ENCODE measurements at places on chromosomes 12 and 14.

GRCh38 chr14:54364555-54365415, 32.0 kb upstream of the CDKN3 start:
- DNase-seq, result peak; percentile 61

DNA sequence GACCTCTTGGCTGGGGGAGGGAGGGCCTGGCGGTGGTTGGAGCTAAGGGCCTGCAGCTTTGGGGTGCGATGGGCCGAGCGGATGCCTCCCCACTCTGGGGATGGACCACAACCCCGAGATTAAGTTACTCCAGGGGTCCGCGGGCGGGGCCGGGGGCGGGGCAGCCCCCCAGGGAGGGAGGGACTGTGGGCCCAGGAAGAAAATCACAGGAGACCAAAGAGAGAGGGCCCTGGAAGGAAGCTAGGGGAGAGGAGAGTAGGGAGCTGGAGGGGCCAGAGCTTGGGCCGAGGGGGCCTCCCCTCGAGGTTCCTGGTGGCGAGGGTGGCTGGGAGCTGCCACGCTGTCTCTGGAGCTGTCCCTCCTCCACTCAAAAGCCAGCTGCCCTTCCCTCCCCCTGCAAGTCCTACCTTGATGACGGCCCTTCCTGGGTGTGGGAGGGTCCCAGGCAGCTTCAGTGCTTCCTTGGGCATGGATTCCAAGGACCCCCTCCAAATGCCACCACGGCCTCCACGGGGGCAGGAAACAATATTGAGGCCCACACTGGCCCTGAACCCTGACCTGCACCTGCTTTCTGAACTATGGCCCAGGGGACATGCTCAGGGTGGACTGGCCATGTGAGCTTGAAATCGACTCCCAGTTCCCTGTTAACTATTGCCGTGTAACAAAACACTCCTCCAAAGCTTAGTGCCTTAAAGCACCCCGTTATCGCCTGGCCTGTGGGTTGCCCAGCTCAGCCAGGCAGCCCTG, 610 bp upstream of the NUDT14 start:
- no peak for DNase-seq

DNA sequence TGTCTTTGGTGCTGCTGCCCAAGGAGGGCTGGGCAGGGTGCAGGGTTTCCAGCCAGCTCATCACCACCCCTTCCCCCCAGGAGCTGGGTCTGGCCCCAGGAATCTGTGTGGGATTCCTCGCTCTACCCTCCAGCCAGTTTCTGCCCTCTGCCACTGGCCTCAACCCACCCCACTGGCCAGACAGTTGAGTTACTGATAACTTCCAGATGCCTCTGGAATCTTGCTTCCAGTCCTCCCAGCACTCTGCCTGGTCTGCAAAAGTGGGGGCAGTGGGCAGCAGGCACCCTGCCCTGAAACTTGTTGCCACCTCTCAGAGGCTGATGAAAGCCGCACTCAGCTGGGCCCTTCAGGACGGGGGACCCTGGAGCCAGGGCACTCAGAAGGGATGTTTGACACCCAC, 20.1 kb upstream of the TBX3 start:
- DNase-seq, result peak; percentile 69

GRCh38 chr12:42608196-42608825, 18.8 kb upstream of the PRICKLE1 start:
- no peak for DNase-seq

- no peak for DNase-seq
Measured at GRCh38 chr12:1835211-1836131, 15.1 kb downstream of the LRTM2 start.

DNA sequence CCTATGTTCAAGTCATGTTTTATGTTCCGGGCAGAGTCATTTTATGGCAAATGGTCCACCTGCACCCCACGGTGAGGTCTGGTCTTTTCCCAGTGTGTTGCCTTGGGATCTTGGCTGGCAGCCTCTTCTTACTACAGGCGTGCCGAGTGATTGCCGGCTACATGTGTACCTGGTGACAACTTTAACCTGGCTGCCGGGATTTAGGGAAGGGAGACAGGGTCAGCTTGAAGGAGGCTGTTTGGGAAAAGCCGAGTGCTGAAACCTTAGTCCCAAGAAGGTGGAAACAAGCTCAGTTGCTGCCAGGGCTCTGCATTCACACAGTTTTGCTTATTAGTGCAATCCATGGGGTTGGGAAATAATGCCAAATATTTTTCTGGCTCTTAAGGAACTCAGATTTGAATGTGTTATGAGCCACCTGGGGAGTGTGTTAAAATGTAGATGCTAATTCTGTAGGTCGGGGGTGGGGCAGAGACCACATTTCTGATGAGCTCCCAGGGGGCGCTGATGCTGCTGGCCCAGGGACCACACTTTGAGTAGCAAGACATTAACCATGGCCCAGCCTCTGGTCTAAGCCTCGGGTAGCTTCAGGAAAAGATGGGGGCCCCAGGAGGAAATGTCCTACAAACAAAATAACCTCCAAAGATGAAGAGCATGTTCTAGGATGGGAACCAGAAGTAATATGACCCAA, 179.6 kb downstream of the TBX5 start:
- DNase-seq, result no peak
